ENCODE measurements at places on chromosomes 6 and 20.

GRCh38 chr6:18039481-18039880 is 52.0 kb upstream of the KIF13A start:
- no peak for DNase-seq

DNA sequence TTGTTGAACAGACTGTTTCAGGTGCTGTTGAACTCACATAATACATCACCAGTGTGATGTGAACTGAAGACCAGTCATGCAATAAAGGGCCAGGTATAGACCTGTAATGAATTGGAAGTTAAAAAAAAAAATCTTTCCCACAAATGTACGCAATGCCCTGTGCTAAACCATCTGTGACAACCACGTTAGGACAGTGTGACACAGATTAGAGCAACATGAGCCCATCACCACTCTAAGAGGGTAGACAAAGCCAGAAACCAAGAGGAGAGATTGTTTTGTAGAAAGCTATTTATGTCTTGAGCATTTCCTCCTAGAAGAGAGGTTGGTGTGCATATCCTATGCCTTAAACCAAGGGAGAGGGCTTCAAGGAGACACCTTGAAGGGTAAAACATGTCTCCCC is 77.0 kb upstream of the BEND6 start:
- DNase-seq: no peak

DNA sequence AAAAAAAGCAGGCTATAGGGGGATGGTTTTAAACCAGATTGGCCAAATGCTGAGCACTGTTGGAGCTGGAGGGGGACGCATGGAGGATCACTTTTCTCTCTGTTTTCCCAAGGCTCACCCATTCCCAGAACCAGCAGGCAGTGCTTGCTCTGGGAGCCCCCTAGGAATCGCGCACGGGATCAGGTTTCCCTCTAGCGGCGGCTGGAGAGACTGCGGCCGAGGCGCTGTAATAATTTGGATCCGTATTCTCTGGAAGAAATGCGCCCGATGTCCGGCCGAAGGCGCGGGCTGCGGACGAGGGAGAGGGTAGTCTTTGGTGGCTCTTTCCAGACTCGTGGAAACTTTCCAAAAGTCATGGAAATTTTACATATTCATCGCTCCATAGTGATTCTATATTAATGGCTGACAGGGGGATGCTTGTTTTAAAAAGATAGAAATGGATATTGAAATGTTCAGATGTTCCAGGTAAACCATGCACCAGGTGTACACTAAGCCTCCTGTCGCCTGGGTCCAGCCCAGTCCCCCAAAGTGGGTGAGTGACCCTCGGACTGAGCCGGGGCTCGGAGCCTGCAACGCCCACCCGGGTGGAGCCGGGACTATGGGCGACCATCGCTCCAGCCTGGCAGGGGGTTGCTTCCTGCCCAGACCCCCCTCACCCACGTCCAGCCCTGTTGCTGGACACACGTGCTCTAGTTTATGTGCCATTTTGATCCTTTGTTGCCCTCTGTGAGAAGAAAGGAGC is 78.7 kb upstream of the PHACTR3 start:
- DNase-seq: no peak

DNA sequence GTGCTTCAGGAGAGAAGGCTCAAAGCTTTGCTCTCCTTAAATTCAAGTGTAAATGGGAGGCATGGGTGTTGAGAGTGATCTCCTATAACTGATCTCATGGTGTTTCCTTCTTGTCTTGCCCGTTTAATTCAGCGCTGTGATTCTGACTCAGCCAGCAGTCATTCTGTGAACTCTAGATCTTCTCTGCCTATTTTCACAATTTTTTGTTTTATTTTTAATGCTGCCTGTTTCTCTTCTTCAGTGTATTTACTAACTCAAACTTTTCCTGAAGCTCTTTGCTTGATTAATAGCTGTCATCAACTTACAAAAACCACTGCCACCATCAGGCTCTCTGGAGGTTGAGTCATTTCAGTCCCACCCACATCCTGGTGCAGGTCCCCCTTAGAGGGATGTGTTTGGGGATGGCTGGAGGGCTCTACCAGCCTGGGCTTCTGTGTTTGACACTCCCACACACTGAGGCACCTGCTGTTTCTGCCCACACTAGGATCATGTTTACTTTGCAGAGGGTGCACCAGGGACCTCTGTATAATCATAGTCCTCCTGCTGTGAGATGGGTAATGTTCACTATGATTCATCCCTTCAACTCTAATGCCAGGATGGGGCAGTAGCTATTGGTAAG is 94.0 kb downstream of the SHLD1 start:
- peak; percentile 15 for DNase-seq

- no peak for DNase-seq
These were observed 11.3 kb downstream of the NPEPL1 start for GRCh38 chr20:58703765-58704371.
